Activated naive CD8-positive, alpha-beta T cell treated with anti-CD3 and anti-CD28 coated beads, Interleukin-2, amount 10 ng/mL, durations not matched to agents 7 days and 5 days (primary cell): ENCODE measurements at places on chromosomes 4 and X. TPM values are rescaled to one million over a fixed set of nuclear protein-coding genes. Genes with fewer than 3 reads are reported as not detected.

DNA sequence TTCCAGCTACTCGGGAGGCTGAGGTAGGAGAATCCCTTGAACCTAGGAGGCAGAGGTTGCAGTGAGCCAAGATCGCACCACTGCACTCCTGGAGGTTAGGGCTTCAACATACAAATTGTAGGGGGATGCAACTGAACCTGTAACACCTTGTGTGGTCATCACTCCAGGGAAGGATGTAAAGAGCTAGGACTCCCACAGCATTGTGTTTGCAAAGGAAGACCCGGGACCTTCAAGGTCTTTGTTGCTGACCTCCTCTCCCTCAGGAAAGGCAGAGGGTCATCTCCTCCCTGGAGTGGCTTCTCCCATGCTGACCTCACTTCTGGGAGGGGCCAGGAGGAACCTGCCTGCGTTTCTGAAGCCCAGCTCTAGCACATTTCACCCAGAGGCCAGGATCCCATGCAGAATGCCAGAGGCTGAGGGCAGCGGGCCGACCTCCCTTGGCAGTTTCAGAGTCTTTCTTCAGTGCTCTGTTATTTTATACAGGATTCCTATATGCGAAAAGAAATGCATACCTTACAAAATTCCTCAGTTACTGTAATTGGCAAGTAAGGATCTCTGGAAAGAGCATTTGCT, 80.2 kb downstream of the HTRA3 start:
- peaks cover 2% of the 10 kb centered on the region for H3K27me3 ChIP-seq
- no peak overlapping the region for H3K27ac ChIP-seq
- no peaks in the 10 kb centered on the region for H3K4me1 ChIP-seq
- no peak overlapping the region for H3K4me3 ChIP-seq

GRCh38 chr4:78545275-78546246, 6.0 kb upstream of the ANXA3 start:
- H3K27ac ChIP-seq = no peak overlapping the region
- no peak for DNase-seq
- no peak overlapping the region for H3K4me3 ChIP-seq
- H3K36me3 ChIP-seq = no peaks in the 10 kb centered on the region

- no peaks in the 10 kb centered on the region for H3K4me1 ChIP-seq
- H3K27me3 ChIP-seq = no peaks in the 10 kb centered on the region
- H3K4me3 ChIP-seq = no peak overlapping the region
- no peaks in the 10 kb centered on the region for H3K36me3 ChIP-seq
- no peak for DNase-seq
Observed at GRCh38 chr4:52343595-52343994, 292.5 kb downstream of the SPATA18 start.

DNA sequence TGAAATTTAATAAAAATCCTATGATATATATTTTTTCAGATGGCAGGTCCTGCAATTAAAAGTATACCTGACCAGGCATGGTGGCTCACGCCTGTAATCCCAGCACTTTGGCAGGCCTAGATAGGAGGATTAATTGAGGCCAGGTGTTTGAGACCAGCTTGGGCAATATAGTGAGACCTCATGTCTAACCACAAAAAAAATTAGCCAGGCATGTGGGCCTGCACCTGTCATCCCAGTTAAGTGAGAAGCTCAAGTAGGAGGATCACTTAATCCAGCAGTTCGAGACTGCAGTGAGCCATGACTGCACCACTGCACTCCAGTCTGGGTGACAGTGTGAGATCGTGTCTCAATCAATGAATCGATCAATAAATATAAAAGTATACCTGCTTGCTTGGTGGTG, 2.5 kb downstream of the OCIAD2 start:
- no peaks in the 10 kb centered on the region for H3K27me3 ChIP-seq
- no peak for DNase-seq
- H3K4me1 ChIP-seq = peaks cover 38% of the 10 kb centered on the region
- H3K36me3 ChIP-seq = peaks cover 34% of the 10 kb centered on the region

DNA sequence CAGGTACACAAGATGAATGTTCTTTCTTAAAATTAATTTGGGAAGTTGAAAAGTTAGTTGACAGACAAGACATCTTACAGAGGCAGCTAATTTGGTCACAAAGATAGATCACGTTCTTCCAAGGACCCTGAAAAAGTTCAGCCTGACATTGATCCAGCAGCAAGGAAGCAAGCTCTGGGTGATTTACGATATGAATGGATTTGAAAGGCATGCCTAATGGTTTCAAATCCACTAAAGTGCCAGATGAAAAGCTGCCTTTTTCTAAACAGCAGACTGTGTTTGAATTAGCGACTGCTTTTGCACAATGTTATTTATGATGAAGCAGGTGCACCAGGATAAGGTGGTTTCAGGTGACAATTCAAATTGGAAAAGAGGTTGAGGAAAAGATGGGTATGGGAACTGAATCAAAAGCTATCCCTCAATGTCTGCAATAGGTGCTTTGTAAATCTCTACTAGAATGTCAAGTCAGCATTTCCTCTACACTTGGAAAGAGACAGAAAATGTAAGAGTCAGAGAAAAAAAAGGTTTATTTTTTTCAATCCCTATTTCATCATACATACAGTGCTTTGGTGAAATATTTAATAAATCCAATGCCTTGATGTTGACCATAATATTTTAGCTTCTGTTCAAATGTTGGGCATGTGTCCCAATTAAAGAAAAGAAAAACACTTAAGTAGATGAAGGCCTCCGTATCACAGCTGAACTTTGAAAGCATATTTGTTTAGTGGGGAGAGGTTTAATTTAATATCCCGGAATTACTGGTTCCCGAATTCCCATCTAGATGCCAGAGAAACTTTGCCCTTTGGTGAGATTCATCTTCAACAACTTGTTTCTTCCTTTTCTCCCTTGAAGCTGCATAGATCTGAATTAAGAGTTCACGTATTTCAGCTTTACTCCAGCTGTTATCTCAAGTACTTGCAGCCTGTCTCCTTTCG, 6.0 kb downstream of the RASGEF1B start:
- DNase-seq = no peak
- H3K36me3 ChIP-seq = no peaks in the 10 kb centered on the region
- H3K27ac ChIP-seq = no peak overlapping the region
- no peak overlapping the region for H3K4me3 ChIP-seq
- no peaks in the 10 kb centered on the region for H3K27me3 ChIP-seq

DNA sequence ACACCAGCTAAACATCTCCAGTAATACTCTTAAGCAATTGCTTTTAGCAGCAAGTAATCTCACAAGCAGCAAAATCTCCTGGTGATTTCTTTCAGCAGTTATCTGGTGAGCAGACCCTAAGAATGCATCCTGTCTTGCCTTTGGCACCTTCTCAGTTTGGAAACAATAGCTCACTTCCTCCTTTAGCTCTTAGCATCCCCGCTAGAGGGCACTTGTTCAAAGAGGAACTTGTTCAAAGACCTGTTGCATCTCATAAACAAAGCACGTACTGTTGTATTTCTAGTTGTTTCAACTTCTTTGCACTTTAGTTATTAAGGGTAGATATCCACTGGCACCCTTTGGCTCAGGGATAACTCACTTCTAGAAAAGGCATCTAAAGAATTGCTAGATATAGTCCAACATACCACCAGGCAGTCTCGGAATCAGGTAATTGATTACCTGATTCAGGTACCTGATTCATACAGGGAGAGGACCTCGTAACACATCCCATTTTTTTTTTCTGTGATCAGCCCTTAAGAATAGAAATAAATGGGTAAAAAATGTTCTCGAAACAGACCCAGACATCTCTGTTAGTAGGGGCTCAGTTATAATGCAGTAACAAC, 81.9 kb upstream of the QRFPR start:
- H3K36me3 ChIP-seq = no peaks in the 10 kb centered on the region
- H3K27ac ChIP-seq = no peak overlapping the region
- peaks cover 28% of the 10 kb centered on the region for H3K27me3 ChIP-seq
- DNase-seq = no peak

DNA sequence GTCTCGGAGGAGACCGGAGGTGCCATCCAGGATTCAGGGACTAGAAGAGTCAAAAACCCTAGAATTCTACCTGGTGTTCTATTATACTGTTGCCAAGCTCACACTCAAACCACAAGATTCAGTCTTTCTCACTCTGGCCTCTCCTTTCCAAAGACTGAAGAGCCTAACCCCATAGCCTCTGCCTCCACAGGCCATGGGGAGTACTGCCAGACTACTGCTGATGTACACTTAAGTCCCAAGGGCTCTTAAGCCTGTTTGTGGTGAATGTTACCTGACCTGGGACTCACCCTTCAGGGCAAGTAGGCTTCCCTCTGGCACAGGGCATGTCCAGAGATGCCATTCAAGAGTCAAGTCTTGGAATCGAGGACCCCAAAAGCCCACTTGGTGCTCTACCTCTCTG, 58.9 kb upstream of the IRS4 start:
- no peak overlapping the region for H3K27ac ChIP-seq
- no peaks in the 10 kb centered on the region for H3K27me3 ChIP-seq
- H3K4me1 ChIP-seq = no peaks in the 10 kb centered on the region

GRCh38 chr4:24322995-24323394, 261.4 kb downstream of the DHX15 start:
- no peaks in the 10 kb centered on the region for H3K4me1 ChIP-seq
- no peak overlapping the region for H3K27ac ChIP-seq
- H3K4me3 ChIP-seq = no peak overlapping the region
- H3K36me3 ChIP-seq = no peaks in the 10 kb centered on the region
- H3K27me3 ChIP-seq = peaks cover 5% of the 10 kb centered on the region

DNA sequence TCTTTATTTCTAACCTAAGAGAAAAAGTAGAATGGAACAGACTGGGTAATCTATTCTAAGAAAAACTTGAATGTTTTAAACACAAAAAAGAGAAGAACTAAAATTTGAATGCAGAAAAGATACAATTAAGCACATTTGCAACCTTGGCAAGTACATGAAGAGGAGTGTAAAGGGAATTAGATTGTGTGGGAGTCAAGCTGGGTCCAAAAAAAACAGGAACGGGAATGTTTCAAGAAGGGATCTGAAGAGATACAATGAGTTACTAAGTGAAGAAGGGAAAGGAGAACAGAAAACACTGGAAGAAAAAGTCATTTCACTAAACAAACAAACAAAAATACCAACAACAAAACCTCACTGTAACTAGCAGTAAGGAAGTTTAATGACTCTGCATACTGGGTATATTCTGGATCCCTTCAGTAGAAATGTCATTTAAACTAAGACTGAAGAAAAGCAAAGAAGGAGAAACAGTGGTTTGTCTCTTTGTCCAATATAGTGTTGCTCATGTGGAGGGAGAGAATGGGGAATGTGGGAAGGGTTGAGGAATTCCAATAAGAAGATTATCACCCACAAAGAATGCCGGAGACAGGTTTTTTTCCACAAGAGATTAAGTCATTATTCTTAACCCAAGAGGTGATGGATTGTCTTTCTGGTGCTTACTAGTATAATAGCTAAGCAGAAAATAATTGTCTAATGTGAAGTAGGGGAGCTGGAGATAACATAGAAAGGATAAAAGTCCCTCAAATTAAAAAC, 50.4 kb upstream of the PTPN13 start:
- H3K36me3 ChIP-seq = no peaks in the 10 kb centered on the region
- no peak overlapping the region for H3K4me3 ChIP-seq
- DNase-seq = no peak
- H3K4me1 ChIP-seq = peaks cover 5% of the 10 kb centered on the region
- H3K27ac ChIP-seq = no peak overlapping the region

GRCh38 chrX:68077378-68077777, 355.9 kb downstream of the OPHN1 start:
- DNase-seq = no peak
- no peaks in the 10 kb centered on the region for H3K36me3 ChIP-seq
- no peak overlapping the region for H3K4me3 ChIP-seq
- H3K27me3 ChIP-seq = no peaks in the 10 kb centered on the region
- no peak overlapping the region for H3K27ac ChIP-seq
- H3K4me1 ChIP-seq = no peaks in the 10 kb centered on the region

- no peak overlapping the region for H3K4me3 ChIP-seq
- peaks cover 3% of the 10 kb centered on the region for H3K27me3 ChIP-seq
- DNase-seq = no peak
- no peaks in the 10 kb centered on the region for H3K4me1 ChIP-seq
- no peaks in the 10 kb centered on the region for H3K36me3 ChIP-seq
Observed at GRCh38 chr4:156981262-156981769, 9.7 kb upstream of the PDGFC start.

- no peak overlapping the region for H3K4me3 ChIP-seq
- H3K36me3 ChIP-seq = no peaks in the 10 kb centered on the region
- H3K27ac ChIP-seq = no peak overlapping the region
- no peaks in the 10 kb centered on the region for H3K27me3 ChIP-seq
- no peak for DNase-seq
- H3K4me1 ChIP-seq = no peaks in the 10 kb centered on the region
Observed at GRCh38 chr4:130335417-130336194, 1239.7 kb downstream of the C4orf33 start.

DNA sequence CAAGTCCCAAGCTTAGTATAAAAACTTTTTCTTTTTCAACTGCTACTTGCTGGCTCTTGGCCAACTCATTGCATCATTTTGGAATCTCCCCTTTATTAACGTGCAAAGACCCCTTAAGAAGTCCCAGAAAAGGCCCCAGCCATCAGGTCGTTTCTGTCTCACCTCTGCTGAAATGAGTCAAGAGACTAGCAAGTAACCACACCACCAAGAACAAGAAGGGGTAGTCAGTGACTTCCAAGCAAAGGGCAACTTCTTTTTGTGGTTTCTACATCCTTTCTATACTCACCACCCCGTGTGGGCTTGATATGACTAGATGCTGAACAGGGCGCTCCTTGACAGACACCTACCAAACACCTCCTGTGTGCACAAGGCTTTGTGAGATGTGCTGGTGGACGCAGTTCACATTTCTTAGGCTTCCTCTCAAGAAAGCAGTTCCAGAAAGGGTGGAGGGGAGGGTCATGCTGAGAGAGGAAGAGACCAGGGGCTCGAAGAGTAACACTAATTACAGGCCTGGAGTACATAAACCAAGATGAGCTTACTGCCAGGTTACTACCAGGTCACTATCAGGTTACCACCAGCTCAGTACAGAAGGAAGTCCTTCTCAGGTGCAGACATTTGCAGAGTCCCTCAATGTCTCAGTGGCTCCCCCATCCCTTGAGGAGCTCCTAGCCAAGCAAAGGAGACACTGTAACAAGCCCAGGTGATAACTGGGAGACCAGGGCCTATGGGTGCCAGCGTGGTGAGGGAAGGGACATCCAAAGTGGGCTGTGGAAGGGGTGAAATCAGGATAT, 19.3 kb downstream of the JAKMIP1 start:
- H3K27ac ChIP-seq = peak overlapping the region; percentile 94
- peak; percentile 43 for DNase-seq
- H3K36me3 ChIP-seq = peaks cover 15% of the 10 kb centered on the region
- peaks cover 55% of the 10 kb centered on the region for H3K4me1 ChIP-seq

DNA sequence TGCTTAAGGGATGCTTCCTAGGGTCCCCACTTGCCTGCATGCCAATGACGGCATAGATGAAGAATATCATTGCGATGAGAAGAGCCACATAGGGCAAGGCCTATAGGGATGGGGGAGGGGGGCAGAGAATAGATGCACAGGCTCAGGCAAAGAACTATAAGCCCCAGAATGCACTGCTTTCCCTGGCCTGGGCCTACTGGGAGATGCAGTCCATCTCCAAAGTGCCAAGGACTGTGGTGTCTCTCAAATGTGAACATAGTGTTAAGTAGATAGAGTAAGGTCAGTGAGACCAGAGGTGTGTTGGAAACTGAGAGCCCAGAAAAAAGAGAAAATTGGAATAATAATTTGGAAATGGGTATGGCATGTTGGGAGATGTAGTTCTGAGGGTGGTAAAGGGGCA, 12.2 kb upstream of the SYP start:
- DNase-seq = no peak
- H3K27ac ChIP-seq = no peak overlapping the region
- H3K4me1 ChIP-seq = peaks cover 5% of the 10 kb centered on the region
- H3K36me3 ChIP-seq = no peaks in the 10 kb centered on the region
- no peaks in the 10 kb centered on the region for H3K27me3 ChIP-seq

Gene CT83
- not detected for total RNA-seq

Gene SOD3
- not detected for total RNA-seq

Gene ENPP6
- 1.5 TPM for total RNA-seq

Gene ZCCHC12
- total RNA-seq = not detected

Gene GYG2
- total RNA-seq = not detected

Gene APLN
- total RNA-seq = 2.4 TPM

Gene GPR173
- total RNA-seq = 0.08 TPM
